RKO (cell line): ENCODE measurements at places on chromosomes 2 and 18.

DNA sequence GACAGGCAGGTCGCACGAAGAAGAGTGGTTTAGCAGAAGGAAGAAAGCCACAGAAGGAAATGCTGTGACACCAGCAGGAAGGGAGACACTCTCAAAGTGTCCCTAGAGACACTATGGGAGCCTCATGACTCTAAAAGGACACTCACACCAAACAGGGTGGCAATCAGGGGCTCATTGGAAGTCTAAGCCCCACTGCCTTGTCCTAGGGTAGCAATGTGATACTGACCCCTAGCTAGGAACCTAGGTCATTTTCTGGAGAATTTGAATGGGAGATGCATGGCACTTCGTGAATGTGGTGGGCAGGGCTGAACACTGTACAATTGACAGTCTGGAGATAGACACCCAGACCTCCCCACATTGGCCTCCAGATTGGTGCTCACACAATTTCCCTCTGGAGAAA, 385.0 kb downstream of the EIPR1 start:
- DNase-seq, result no peak

DNA sequence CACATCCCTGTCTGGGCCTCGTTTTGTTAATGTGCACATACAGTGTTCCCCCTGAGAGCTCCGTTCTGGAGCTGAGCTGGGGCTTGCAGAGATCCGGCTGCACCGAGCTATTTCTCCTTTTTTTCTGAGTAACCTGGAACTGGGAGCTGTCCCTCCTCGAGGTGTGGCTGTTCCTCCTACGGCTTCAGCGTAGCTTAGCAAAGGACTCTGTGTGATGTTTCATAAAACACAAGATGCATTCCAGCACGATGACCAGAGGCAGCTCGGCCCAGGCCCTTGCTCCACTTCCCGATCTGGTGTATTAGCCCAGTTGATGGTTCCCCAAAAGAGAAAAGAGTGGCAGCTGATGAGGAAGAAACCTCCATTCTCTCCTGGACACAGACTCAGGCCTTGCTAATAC, 103.0 kb downstream of the FAM210A start:
- no peak for DNase-seq

- no peak for DNase-seq
These were observed 19.4 kb downstream of the FASTKD2 start for GRCh38 chr2:206784559-206785353.

DNA sequence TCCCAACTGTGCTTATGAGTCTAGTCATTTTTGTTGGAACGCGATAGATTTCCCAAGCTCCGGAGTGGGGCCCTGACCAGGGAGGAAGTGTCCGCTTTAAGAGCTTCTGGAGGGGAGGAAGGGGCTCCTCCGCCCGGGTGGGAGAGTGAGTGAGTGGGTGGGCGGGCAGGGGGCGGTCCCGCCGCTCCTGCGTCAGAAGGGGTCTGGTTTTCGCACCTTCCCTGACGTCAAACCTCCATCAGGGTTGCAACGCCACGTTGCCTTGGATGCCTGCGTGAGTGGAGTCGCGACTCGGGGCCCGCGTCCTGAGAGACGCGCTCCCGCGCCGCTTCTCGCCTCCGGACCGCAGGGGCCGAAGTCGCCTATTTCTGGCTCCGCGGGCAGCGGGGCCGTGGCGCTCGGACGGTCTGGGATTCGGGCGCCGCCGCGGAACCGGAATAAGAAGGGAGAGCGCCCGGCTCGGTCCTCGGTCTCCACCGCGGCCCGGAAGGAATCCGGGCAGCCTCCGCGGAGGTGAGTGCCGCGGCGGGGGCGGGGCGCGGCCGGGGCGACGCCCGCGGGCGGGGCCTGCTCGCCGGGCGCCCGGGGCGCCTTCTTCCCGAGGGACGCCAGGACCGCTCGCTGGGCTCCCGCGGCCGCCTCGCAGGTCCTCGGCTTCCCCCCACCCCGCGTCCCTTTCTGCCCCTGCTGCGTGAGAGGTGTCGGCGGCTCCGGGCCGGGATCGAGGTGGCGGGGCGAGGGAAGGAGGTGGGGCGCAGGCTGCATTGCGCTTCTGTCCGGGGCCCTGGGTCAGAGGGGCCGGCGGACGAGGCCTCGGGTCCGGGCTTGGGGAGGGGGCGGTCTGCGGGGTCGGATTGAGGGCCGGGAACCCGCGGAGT, at the start of gene ZDBF2:
Gene ZDBF2 (plus strand): TSS at position 230 of the 878 bp plus-strand sequence. CDS start 7,187 bp downstream, outside the sequence.
- DNase-seq, result peak; percentile 54

DNA sequence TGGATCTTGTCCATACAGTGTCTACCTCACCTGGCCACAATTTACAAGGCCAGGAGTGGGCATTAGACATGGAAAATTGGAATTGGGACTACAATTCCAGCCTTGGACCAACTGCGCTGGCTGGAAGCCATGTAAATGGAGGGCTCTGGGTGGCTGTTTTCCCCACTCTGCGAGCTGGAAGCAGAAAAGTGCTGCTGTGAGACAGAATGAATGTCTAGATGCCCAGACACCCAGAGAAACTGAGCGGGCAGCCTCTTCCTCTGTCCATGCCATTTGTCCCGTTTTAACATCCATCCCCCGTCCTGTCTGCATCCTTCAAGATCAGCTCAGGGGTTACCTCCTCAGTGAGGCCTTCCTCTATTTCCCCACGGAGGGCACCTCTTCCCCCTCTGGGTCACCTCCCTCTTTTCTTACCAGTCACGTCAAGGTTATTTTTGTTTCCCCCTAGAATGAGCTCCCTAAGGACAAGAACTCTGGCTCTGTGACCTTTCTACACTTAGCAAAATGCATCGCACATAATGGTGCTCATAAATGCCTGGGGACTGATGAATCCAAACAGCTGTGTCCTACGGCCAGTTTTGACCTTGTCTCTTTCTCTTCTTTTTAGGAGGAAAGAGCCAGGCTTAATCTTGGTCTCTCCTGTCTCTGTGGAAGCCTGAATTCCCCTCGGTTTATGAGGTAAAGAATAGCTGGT, 41.2 kb downstream of the MCFD2 start:
- DNase-seq, result no peak

DNA sequence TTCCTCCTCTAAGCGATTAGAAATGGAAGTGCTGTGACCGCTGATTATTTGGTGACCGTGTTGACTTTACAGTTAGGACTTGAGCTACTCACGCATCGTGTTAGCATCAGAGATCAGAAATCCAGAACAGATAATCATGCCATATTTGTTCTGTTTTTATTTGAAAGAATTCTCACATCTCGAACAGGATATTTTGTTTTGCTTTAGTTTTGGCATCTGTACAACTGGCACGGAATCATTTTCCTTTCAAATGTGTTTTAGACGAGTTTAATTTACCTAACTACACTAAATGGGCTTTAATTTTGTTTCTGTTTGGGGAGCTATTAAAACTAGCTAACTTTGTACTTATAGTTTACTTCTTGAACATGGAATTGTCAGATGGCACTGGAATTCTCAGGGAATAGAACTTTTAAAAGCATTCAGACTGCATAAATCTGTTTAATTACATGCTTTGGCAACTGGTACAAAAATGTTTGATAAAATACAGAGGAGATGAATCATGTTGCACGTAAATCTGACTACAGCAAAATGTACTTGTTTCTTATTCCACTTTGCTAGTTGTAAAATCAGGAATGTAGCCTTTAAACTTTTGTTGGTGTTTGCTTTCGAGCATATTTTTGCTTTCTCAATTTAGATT, 1.4 kb downstream of the ITPRID2 start:
- peak; percentile 75 for DNase-seq

DNA sequence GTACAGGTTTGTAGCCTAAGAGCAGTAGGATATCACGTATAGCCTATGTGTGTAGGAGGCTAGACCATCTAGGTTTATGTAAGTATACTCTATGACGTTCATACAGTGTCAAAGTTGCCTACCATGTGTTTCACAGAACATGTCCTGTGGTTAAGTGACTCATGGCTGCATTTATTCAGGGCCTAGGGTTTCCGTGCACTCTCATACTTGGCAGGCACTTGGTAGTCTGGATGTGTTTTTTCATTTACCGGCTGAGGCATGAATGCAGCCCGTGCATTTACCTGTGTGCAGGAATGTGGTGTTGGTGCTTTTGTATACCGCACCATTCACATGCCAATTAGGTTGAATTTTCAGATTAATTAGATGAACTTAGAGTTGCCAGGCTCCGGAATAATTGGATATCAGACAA, 43.4 kb downstream of the MYL12B start:
- peak; percentile 56 for DNase-seq

DNA sequence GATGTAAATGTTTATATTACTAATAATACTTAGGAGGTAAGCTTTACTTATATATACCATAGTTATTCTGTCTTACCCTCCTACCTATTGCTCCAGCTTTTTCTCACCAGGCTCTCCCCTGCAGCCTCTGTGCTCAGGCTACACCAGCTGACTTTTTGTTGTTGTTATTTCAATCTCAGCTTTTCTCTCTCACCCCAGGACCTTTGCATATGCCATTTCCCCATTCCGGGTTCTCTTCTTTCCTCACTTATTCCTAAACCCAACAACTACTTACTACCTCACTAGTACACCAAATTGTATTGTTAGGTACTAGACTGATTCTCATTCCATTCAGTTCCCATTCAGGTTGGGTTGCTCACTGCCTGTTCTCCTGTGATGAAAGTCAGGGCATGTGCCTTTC, 156.2 kb upstream of the BOD1L2 start:
- DNase-seq, result no peak

- no peak for DNase-seq
These were observed 34.5 kb downstream of the TMEM182 start for GRCh38 chr2:102796337-102796736.

- no peak for DNase-seq
These were observed 81.6 kb upstream of the SALL3 start for GRCh38 chr18:78898066-78898465.

GRCh38 chr18:49052891-49053644, 102.3 kb upstream of the SMAD7 start:
- no peak for DNase-seq

DNA sequence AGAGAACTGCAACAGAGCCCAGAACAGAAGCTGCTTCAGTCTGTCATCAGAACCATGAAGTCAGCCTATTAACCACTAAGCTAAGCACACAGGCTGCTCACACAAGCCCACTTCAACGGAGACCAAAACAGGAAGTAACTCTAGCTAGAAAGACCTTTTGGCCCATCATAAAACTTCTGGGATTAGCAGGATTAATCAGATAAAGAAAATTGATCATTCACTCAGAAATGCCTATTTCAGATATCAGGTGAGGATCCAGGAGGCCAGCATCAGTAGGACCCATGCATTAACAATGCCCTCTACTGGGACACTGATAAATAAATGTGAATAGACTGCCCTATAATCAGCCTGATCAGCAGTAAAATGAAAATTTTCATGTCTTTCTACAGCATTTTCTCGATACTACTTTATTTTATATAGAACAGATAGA, 101.4 kb downstream of the WDPCP start:
- DNase-seq, result peak; percentile 6

- DNase-seq, result no peak
These were observed 101.8 kb downstream of the C2orf74 start for GRCh38 chr2:61263830-61264229.

- DNase-seq, result no peak
These were observed 44.2 kb downstream of the CEP192 start for GRCh38 chr18:13035249-13035914.

DNA sequence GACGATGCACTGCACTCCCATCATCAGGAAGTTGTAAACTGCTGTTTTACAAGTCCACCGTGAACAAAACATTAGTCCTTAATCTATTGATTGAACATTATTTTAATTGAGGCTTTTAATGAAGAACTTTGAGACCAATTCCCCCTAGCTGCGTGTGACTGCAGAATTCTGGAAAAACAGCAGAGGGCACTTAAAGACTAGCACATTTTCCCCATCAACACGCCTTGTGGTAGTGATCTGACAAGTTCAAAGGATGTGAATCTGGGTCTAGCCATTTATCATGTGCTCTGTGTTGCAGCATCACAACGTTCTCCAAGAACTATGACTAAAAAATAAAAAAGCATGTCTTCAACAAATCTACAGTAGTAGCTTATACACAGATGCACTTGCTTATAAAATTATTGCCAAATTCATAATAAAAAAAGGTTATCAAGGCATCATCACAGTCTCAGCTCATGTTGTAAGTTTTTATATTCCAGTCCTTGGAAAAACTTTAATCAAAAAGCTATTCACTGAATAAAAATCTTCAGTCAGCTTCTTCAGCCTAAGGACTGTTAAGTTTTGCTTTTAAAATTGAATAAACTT, 35.8 kb downstream of the SKOR2 start:
- DNase-seq, result peak; percentile 82

- DNase-seq, result no peak
These were observed 446.0 kb downstream of the XIRP2 start for GRCh38 chr2:167334146-167334742.

DNA sequence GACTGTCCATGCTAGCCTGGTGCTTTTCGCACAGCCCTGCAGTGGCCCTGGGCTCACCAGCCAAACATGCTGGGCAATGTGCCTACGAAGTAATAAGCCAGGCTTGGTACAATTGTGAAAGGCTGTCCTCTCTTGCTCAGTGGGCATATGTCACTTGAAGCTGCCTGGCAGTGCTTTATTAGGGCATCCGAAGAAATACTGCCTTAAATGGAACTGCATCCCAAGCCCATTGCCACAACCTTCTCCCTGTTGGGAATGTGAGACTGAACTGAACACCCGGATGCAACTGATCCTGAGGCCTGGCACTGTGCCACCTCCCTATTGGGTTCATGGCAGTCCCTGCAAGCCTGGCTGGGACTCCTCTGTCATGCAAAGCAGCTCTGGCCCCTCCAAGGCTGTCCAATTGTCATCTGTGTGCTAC, 15.9 kb downstream of the CAPG start:
- no peak for DNase-seq

DNA sequence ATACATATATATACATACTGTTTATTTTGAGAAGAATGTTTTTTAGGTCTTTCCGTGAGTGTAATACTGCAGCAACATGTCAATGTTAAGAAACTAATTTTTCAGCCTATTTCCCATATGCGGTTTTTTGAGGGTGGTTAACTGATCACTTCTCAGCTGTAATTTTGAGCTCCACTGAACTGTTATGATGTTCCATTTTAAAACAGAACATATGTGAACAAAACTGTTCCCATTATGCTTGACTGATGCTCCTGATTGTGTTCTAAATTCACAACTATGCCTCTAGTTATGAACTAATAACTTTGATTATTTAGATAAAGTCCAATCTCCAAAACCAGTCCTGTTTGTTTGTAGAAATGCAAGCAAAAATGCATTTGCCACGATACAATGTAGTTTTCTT, 511.2 kb upstream of the FSIP2 start:
- no peak for DNase-seq

DNA sequence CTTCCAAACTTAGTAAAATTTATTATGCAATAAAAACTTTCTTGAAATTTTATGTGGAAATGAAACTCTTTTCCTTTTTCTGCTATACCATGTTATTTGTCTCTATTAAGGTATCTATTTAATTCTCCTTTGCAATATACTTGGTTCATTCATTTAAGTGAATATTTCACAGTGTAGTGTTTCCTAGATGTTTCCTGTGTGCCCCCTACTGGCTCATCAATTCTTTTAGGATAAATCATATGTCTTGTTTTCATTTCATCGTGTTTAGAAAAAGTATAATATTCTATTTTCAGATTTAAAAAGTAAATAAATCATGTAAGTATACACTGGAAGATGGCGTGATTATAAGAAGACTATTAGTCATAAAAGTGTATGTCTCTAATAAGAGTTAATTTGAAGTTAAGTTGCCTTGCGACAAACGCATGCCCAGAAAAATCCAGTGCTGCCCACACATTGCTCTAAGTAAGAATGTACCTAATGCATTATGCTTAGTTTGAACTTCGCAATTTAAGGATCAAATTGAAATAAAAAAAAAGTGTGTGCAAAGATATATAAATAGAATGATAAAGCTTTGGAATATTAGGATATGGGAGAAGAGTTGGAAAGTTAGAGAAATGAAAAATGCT, 525.4 kb downstream of the KCNJ3 start:
- peak; percentile 44 for DNase-seq
